ENCODE measurements at places on chromosomes 3 and 15.
A peak's percentile ranks its signal among the peaks of the same experiment; 100 is the strongest.

DNA sequence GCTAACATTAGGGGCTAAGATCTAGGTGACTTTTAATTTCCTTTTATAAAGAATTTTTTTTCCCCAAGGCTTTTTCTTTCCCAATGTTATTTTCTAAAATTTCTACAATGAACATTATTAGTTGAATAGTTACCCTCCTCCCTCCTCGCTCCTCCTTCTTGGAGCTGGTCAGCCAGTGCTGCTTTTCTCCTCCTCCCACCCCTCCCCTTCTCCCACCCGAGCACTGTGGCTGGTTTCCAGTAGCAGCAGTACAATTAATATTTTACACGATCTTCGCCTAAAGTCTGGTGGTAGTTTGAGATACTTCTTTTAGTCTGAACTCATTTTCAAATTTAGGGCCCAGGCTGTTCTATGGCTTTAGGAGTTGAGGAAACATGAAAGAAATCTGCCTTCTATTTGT, 41.6 kb downstream of the EEFSEC start:
- DNase-seq: no peak

- no peak for DNase-seq
Measured at GRCh38 chr15:66017792-66018487, 148.6 kb downstream of the RAB11A start.

DNA sequence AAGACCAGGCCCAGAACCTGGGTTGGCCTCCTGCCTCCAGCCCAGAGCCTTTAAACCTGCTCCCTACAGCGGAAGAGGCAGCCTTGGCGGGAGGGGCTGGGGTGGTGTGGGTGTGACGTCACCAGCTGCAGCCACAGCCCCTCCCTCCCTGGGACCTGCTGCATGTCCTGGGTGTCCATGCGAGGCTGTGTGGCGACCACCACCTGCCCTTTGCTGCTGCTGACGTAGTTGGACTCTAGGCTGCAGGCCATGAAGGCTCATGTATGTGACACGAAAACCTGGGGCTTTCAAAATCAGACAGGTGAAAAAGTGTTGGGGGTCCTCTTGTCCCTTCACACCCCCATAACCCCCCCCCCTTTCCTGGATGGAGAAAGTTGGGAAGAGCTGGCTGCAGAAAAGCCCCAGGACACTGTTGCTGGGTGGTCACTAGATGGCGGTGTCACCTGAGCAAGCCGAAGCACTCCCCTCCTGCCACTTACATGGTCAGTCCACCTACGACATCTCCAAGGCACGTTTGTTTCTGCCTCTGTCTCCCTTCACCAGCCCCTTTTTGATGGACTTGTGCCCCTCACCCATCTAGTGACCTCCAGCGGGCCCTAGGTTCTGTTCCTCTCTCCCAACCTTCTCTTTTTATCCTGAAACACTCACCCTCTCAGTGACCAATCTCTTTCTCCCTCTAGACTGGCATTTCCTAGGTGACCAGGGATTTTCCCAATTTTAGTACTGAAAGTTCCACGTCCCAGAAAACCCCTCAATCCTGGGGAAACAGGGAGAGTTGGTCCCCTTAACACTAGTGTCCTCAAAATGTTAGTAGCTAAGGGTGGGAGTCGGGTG, 35.2 kb downstream of the SLC6A20 start:
- peak; percentile 83 for DNase-seq

- no peak for DNase-seq
Measured at GRCh38 chr3:104582092-104582491, 784.6 kb upstream of the ALCAM start.

DNA sequence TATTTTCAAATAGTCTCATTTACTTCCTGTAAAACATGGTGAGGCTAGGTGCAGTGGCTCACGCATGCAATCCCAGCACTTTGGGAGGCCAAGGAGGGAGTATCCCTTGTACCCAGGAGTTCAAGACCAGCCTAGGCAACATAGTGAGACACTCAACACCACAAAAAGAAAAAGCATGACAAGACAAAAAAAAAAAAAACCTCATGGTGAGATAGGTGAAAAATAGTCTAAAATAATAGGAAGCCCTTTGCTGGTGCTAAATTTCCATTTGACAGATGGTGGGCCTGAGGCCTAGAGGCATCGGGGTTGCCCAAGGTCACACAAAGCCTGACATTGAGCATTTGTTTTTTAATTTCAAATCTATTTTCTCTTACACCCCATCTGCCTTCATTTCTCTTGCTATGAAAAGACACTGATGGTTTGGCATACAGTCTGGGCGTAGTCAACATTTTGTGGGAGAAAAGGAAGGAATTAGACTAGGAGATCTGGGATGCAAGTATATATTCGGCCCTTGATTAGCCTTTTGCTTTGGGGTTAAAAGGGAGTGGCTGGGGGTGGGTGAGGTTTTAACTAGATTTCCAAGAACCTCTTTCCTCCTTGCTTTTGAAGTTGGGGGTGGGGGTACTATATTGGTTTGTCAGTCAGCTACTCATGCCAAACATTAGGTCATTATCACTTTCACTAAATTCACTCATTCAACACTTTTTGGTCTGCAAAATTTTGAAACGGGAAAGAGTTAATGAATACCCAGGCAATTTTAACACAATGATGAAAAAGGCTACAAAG, 11.3 kb downstream of the RAB8B start:
- DNase-seq: no peak

GRCh38 chr3:32482693-32483092, 20.0 kb downstream of the CMTM6 start:
- DNase-seq: no peak

GRCh38 chr15:85768595-85769168, 26.0 kb downstream of the KLHL25 start:
- DNase-seq: no peak

GRCh38 chr3:127535901-127536829, 54.4 kb downstream of the TPRA1 start:
- DNase-seq: no peak

GRCh38 chr3:71442652-71443042, 140.9 kb downstream of the FOXP1 start:
- no peak for DNase-seq

DNA sequence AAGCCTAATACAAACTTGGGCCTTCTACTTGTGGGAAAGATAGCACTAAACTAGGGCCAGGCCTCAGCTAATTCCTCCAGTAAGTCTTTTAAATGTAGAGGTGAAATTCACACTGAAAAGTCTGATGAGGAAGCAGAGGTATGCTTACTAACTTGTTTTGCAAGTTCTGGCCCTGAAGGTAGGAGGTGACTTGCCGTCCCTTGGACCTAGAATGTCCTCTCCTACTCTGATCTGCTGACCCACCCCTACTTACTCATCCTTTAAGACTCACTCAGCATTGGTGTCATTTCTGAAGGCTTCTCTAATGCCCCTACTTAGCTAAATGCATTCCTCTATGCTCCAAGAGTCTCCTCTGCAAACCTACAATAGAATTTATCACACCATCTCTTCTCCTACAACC, 19.4 kb downstream of the RIOX2 start:
- no peak for DNase-seq

- no peak for DNase-seq
Measured at GRCh38 chr3:128683957-128684356, 33.3 kb upstream of the RPN1 start.

DNA sequence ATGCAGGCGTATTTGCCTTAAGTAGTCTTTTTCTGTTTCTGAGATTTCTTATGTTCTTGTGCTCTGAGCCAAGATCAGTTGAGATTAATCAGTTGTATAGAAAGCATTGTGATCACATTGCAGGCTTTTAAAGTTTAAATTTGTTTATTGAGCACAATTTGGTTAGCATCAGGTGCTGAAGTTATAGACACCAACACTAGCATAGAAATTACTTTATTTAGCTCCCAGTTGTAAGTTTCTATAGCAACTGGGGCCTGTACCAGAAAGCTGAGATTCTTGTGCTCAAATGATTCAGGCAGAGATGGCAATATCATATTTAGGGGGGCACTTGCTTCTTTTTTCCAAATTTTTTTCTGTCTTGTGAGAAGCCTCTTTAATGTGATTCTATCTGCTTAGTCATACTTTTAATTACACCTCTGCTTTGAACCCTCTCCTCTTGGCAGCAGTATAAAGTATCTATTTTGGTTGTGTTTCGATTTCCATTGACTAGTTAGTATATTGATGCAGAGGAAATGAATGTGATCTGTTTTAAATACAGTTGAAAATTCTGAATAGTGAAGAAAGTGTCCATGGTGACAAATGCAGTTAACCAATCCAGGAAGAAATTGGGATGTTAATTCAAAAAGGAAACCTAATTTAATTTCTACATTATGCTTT, 241.7 kb upstream of the GBE1 start:
- no peak for DNase-seq

DNA sequence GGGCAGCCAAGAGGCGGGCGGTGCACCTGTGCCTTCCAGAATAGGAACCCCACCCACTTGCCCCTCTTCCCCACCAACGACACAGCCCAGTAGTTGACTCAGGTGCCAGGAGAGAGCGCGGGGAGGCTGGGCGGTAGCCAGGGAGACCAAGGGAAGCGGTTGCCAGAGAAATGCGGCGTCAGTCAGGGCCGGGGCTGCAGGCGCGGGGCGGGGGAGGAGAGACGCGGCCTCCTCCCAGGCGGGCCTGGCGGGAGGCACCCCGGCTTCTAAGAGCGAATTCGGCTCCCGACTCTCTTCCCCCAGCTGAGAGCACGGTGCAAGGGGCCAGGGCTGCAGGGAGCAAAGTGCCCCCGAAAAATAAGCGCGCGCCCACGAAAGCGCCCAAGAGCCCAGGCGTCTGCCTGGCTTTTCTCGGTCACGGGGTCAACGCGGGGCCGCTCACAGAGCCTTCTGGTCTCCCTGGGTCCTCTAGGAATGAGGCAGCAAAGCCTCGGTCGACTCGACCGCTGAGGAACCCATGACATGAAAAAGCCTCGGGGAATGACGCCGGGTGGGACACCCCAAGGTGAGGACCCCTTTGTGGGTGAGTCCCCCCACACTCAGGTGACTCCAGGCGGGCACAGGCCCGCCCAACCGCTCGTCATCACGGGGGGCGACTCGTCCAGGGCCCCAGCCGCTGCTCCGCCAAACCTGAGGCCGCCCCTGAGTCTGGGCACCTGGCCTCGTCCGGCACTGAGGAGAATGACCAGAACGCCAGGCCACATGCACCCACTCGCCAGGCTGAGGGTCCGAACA, 716 bp downstream of the CPEB1 start:
- DNase-seq: no peak

- no peak for DNase-seq
Measured at GRCh38 chr3:195135917-195136316, 135.0 kb downstream of the XXYLT1 start.

- no peak for DNase-seq
Measured at GRCh38 chr15:70539409-70539808, 223.9 kb downstream of the UACA start.

DNA sequence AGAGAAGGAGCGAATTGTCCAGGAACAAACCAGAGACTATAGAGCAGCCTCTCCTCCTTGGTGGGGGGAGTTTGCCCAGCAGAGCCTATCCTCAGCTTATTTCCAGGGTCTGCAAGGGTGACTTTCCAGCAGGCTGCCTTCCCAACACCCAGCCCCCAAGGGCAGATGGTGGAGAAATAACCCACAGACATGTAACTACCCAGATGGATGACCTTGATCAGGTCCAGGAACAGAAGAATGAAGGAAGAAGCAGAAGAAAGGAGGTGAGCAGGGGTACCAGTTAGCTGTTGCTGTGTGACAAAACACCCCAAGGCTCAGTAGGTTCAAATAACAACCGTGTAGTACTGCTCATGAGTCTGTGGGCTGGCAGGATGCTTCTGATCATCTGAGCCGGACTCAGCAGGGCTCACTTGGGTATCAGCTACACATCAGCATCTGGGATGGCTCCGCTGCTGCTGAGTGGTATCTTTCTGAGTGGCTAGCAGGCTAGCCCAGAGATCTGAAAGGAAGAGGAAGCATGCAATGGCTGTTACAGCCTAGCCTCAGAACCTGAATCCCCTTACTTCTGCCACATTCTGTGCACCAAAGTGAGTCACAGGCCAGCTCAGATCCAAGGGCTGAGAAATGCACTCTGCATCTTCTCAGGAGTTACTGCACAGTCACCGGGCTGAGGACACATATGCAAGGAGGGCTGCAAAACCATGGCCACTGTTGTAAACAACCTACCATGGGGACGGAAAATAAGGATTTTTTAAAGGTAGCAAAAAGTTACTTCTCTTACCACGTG, 22.2 kb upstream of the TXNRD3 start:
- no peak for DNase-seq

GRCh38 chr3:52172262-52172757, 18.1 kb upstream of the POC1A start:
- DNase-seq: no peak

DNA sequence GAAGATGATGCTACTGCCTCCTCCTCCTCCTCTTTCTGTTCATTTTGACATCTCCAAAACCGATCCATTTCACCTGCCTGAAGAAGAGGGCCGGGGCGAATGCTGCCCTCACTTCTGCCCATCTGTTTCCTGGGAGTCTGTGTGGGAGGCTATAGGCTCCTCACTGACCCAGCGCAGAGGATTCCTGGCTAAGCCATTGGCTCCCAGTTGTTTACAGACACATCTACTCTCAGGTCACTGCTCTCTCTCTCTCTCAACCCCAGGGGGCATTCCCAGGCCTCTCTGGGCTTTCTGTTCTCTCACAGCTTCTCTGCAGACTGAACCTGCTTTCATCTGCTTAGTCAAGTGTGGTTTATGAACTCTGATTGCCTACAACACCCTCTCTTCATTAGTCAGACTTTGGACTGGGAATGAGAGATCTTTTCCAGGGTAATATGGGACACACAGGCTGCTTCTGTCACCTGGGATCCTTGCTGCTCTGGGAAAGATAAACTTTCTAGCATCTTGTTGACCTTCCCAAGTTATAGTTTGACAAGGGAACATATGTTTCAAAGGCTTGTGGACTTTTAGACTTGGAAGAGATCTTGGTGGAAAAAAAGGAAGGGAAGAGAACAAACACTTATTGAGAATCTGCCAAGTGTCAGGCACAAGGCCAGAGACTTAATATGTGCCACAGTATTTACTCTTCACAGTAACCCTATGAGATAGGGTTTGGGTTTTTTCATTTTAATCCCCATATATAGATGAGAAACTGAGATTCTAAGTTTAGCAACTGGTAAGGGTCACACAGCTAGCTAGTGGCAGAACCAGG, 30.2 kb upstream of the USP3 start:
- DNase-seq: no peak

- no peak for DNase-seq
Measured at GRCh38 chr3:152375546-152375945, 106.8 kb downstream of the MBNL1 start.

All from HEK293T (cell line).